Nephron progenitor cell (in vitro differentiated cells): ENCODE measurements at places on chromosomes 1 and 21.

GRCh38 chr1:36285443-36286101, 20.6 kb upstream of the SH3D21 start:
- peak; percentile 55 for DNase-seq

DNA sequence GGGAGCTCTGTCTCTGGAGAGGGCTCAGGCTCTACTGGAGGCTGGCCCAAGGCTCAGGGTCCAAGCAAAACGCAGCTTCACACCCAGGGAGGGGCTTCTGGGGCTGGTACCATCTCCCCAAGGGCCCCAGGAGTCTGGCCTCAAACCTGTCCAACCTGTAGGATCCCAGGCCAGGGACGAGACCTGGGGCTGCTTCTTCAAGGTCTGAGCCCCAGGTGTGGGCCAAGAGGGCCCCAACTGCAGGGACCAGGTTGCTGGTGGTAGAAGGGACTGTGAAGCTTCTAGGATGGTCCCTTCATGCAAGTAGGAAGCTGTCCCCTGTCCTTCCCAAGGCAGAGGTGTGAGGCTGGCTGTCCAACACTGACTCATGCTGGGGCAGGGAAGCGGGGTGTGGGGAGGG, 7.8 kb upstream of the MMEL1 start:
- no peak for DNase-seq

GRCh38 chr21:26769613-26770188, 75.5 kb downstream of the ADAMTS1 start:
- DNase-seq = peak; percentile 5

GRCh38 chr1:2226525-2227345, 1.4 kb upstream of the SKI start:
- DNase-seq = peak; percentile 54

DNA sequence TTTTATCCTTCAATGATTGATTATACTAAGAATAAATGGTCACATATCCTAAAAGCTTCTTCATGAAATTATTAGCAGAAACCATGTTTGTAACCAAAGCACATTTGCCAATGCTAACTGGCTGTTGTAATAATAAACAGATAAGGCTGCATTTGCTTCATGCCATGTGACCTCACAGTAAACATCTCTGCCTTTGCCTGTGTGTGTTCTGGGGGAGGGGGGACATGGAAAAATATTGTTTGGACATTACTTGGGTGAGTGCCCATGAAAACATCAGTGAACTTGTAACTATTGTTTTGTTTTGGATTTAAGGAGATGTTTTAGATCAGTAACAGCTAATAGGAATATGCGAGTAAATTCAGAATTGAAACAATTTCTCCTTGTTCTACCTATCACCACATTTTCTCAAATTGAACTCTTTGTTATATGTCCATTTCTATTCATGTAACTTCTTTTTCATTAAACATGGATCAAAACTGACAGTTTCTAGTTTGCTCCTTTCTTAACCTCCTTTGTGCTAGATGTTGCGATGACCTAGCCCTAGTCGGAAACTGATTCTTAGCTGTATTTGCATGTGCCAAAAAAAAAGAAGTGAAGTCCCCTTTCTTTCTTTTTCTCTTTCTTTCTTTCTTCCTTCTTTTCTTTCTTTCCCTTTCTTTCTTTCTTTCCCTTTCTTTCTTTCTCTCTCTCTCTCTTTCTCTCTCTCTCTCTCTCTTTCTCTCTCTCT, 45.1 kb downstream of the MAP3K7CL start:
- no peak for DNase-seq

GRCh38 chr1:50332941-50333594, 90.2 kb downstream of the DMRTA2 start:
- DNase-seq = peak; percentile 84

GRCh38 chr1:237702161-237702560, 188.6 kb downstream of the ZP4 start:
- no peak for DNase-seq

DNA sequence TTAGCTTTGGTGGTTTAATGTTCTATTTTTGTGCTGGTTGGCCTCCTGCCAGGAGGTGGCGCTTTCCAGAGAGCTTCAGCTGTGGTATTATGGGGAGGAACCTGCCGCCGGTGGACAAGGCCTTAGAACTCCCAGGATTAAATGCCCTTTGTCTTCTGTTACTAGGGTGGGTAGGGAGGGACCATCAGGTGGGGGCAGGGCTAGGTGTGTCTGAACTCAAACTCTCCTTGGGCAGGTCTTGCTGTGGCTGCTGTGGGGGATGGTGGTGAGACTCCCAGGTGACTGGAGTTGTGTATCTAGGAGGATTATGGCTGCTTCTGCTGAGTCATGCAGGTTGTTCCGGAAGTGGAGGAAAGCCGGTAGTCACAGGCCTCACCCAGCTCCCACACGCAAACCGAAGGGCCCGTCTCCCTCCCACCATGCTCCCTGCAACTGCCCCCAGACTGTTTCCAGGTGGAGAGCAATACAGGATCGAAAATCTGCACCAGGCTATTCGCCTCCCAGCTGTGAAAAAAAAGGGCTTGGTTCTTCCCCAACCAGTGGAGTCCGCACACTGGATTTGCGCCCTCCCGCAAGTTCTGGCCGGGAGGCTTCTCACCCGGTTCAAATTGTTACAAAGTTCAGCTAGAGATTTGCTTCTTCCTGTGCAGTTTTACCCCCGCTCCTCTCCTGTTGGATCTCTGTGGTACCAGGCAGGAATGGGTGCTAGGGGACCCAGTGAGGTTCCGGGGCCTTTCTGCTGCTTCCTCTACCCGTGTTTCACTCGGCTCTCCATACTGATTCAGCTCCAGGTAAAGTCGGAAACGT, 220.5 kb downstream of the CENPF start:
- no peak for DNase-seq
